ENCODE measurements at places on chromosomes 2 and 18. TPM values are rescaled to one million over a fixed set of nuclear protein-coding genes. Genes with fewer than 3 reads are reported as not detected.

VWC2L gene
- total RNA-seq = not detected

DNA sequence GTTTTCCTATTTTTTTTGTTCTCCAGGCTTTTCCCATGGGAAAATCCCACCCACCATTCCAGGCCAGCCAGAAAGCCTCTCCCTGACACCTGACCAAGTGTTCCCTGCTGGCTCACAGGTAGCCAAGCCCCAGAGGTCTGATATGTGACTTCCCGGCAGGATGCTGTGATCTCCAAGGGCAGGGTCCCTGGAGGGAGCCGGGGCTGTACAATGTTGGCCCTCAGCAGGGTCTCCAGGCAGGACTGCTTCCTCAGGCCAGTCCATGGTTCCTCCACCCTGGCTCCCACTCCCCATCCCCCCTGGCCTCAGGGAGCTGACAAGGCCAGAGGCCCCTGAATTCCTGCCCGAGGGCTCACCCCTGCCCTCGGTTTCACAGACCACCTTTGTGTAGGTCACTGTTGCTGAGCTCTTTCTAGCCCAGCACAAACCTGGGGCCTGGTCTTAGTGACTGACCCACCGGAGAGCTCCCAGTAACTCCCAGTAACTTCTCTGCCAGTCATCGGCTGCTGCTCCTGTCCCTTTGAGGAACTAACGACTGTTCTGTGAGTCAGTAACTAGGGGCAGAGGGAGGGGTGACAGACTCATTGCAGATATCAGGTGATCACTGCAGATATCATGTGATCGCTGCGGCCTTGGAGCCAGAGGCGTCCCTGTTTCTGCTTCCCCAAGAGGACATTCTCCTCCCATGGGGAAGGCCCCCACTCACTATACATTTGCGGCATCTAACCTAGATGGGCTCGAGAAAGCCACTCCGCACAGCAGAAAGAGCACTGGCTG, 38.7 kb downstream of the SDC1 start:
- DNase-seq = peak; percentile 65

DNA sequence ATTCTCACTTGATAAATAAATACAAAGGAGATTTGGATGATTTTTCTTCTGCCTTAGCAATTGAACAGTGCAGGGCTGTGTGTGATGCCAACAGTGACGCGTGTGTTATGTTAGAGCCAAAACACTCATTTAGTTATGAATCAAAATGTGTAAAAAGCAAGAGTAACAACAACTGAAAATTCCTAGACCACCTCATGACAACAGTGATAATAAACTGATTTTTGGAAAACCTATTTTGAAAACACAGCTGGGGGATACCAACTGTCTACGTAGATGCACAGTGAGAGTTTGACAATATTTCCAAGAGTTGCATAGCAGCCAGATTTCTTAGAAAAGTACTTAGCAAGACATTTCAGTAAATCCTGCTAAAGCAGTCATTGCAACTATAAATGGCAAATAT, 323.9 kb downstream of the GALR1 start:
- DNase-seq = no peak

- DNase-seq = peak; percentile 66
Measured at GRCh38 chr2:113175736-113176695, 2.2 kb downstream of the PSD4 start.
